Activated CD4-positive, alpha-beta T cell treated with anti-CD3 and anti-CD28 coated beads for 24 hours (primary cell): ENCODE measurements at places on chromosomes 1 and 21.

DNA sequence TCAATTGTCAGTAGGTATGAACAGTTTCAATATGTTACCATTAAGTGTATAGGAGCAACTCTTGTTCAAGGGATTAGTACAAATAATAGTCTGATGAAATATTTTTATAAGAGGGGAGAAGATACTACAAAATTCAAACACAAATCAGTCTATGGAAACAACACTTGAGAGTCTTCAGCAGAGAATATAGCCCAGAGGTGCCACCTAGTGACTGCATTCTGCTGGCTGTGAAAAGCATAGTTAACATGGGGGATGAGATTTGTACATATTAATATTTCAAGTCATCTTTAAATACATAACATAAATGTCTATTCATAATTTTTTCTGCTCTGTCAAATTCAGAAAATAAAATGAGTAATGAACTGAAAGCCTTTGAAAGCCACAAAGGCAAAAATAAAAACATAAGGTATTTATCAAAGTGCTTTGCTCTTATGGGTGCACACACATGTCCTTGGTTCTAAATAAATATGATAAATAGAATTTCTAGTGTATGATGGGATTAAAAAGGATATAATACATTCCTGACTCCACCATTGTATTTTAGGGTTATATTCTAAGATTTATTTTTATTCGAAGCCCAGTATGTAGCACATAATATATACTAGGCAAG lies 440.9 kb upstream of the ZRANB2 start:
- no peak for DNase-seq

DNA sequence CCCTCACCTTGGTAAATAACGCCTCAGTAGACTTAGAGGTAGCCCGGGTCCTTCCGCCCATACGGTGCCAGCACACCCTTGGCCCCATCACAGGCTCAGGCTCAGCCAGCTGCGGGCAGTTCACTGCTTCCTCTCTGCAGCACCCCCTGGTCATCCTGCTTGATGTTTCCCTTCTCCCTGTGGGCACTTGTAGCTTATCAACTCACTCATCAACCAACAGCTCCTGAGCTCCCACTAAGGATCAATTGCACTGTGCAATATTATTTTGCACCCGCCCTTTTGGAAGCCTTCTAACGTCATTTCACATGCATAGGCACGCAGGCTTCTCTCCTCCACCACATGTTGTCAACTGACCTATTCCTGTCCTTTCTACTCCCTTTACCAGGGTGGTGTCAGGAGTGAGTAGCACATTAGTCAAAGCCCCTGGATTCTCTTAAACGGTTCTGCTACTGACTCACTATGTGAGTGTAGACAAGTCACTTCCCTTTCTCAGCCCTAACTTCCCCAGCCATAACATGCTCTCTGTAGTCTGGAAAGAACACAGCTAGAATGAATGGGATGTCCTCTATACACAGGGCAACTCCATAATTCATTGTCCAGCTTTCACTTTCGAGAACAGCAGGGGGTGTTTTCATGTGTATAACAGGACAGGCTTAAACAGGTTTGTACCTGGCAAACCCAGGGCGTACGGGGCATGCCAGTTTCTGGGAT lies 47.1 kb upstream of the IRF2BP2 start:
- no peak for DNase-seq

- DNase-seq = no peak
Observed at GRCh38 chr1:40308036-40308727, 8.9 kb downstream of the COL9A2 start.

DNA sequence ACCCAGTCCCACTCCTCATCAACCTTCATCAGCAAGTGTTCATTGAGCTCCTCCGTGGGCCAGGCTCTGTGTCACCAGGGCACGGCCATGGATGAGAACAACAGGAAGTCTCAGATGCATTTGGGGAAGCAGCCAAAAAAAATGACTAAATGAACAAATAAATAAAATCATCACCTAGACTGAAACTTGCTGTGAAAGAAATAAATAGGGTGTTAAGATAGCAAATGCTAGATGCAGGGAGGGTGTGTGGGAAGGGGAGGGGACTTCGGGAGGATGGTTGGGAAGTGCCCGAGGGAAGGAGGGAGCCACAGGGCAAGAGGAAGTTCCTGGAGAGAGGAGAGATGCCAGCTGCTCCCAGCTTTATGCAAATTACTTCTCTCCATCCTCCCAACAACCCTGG lies 696.7 kb downstream of the PTPRU start:
- DNase-seq = no peak

DNA sequence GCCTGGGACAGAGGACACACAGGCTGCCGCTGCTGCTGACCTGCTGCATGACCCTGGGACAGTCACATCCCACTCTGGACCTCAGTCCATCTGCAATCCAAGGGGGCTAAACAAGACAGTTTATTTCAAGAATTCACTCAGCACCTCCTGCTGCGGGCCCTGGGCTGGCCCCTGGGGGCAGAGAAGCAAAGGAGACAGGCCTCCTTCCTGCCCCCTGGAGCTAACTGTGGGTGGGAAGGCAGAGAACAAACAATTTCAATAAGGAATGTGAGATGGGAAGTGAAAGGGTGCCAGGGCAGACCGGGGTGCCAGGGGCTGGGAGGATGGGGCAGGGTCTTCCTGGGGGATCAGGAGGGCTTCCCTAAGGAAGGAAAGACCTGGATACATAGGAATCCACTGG lies 60.0 kb downstream of the TAS1R2 start:
- no peak for DNase-seq

- no peak for DNase-seq
Observed at GRCh38 chr1:110582378-110582777, 23.8 kb downstream of the KCNA2 start.

DNA sequence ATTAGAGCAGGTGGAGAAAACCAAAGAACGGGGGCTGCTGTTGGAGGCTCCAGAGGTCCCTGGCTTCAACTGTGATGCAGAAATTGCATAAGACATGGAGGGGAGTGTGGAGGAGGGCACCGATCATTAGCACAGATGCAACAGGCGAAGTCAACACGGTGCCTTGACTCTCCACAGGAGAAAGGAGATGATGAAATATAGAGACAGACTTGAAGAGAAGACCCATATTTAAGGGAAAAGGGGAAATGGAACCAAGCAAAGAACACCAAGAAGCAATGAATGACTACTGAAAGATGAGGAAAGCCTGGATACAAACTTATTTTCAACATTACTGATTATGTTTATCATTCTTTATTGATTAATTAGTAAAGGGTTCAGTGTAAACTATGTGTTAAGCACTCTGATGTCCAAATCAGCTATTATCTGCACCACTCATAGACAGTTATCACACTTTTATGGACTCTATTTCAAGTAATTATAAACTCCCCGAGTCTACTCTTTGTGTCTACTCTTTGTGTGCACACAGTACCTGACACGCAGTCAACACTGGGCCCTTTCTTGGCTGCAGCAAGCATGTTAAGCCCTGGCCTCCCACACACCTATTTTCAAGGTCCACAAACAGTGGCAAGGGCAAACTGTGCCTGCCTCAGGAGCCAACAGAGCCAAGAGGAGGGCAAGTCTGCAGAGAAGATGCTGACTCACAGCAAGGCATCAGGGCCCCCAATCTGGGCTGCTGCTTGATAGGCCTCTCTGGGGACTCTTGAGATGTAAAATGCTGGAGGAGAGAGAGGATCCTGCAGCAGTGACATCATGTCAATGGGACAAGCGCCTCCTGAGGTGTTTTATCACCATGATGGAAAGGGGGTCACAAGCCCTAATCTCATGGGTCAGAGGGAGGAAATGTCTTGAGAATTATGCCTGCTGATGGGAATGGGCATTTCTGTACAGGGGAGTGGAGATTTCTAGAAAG lies 17.6 kb downstream of the PCNX2 start:
- no peak for DNase-seq

- no peak for DNase-seq
Observed at GRCh38 chr1:153546796-153547559, 1.4 kb upstream of the S100A4 start.

- no peak for DNase-seq
Observed at GRCh38 chr1:162108426-162108825, 38.9 kb downstream of the NOS1AP start.

GRCh38 chr1:150068109-150068435 lies 496 bp downstream of the VPS45 start:
- no peak for DNase-seq

- no peak for DNase-seq
Observed at GRCh38 chr1:161420763-161421455, 53.2 kb upstream of the CFAP126 start.

DNA sequence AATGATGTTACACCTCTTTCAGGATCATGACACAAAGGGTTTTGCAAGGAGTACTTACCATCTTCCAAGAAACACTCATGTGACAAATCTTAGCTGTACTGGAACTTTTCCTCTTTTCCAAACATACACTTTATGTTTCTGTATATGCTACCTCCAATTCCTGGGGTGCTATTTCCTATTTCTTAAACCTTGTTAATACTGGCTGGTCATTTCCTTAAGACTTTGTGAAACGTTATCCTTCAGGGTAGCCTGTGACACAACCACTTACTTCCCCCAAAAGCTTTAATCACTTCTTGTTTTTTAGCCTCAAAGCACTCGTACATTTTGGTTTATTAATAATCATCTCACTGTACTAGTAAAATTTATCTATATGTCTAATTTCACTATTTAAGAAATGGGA lies 39.4 kb downstream of the OR10Z1 start:
- DNase-seq = no peak

DNA sequence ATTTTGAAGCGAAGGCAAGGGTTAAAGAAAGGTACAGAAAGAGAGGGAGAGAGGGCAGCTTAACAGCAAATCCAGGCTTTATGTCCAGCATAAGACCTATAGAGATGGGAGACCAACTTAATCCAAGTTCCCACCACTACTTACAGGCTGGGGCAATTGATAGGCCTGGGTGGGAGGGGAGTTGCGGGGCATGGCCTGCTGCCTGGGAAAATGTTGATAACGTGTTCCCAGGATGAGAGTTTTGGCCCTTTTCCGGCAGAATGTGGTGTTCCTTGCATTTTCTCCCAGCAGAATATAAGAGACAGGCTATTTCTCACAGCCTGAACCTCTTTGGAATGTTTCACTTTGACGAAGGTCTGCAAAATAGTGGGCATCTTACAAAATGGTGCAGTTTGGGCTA lies 34.9 kb upstream of the PLA2G5 start:
- no peak for DNase-seq

DNA sequence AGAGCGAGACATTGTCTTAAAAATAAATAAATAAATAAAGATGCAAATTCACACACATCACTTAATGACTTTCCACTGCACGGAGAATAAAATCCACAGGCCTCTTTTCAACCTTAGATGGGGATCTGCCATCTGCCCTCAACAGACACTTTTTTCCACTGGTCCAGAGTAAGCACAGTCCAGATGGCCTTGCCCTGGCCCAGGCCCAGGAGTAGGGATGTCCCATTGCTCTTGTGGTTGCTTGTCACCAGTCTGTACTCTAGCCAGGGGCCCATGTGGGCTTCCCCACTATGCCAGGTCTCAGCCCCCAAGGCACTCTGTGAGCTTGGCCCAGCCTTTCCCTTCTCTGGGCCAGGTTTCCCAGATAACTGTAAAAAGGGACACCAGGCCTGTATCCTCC lies 17.4 kb downstream of the PLOD1 start:
- DNase-seq = no peak

- no peak for DNase-seq
Observed at GRCh38 chr1:41629571-41629970, 145.1 kb upstream of the EDN2 start.

GRCh38 chr1:53648516-53648915 lies 90.4 kb downstream of the GLIS1 start:
- no peak for DNase-seq

GRCh38 chr1:26791626-26792025 lies 3.9 kb downstream of the PIGV start:
- no peak for DNase-seq

DNA sequence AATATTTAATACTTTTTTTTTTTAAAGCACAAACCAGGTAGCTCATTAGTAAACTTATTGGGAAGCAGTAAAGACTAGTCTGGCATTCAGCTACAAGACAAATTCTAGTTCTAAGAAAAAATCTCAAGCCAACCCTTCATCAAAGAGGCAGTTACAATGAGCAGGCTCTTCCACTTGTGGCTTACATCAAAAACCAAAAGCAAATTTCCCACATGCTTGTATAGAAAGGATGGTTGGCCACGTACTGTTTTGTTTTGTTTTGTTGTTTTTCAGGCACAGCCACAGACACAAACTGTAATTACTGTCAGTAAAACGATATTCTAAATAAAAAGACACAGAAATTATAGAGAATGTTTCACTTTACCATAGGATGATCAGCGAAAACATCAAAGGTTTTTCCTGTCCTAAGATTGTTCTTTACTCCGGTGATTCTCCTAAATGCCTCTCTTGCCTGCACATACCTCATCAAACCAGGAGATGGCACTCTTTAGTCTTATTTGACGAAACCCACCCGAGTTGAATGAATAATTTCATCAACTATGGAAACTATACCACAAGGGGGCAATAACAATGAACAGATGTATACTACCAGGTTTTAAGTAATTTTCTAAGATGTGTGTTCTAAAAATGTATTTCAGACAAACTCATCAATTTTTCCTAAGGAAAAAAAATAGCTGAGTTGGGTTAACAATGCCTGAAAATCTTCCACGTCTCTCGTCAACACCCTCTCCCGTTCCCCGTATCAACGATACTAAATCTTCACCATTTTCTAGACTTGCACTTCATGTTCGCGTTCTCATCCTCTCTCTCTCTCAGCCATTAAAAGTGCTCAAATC lies 26.9 kb downstream of the RPL5 start:
- peak; percentile 38 for DNase-seq

GRCh38 chr1:187566354-187566753 lies 737.6 kb downstream of the PLA2G4A start:
- DNase-seq = no peak

DNA sequence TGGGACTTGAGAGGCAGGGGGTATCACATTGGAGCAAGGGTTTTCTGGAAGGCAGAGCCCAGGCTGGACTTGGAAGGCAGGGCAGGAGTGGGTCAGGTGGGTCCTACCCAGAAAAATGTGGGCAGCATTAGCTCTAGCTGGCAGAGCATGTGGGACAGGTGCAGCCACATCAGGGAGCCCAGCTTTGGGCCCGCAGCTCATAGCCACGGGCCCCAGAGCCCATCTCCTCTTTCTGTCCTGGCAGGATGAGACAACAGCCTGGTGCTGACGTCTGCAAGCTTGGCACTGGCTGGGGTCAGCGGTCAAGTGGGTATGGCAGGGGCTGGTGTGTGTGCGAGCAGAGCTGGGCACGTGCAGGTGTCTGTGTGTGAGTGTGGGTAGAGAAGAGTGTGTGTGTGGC lies 154.7 kb downstream of the GRIK3 start:
- DNase-seq = no peak

GRCh38 chr1:145885738-145886287 lies at the start of gene ANKRD35:
TSS of gene ANKRD35 (minus strand) at chr1:145885866. CDS start at chr1:145885758, 108 bp downstream.
- DNase-seq = peak; percentile 80

DNA sequence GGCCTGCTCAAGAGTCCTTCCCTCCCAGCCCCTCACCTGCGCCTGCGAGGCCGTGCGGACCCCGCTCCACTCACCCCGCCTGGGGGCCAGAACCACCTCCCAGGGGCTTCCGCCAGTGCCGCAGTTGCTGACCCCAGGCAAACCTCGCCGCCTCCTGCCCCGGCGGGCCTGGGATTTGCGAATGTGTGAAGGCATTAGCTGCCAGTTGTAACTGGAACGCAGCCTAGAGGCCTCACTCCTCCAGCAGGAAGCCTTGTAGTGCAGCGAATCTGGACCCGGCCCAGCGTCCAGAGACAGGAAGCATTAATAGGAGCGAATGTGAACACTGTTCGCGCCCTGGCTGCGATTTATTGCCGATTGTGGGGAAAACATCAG lies 140.9 kb upstream of the ARHGEF16 start:
- no peak for DNase-seq
